Naive thymus-derived CD8-positive, alpha-beta T cell (primary cell): ENCODE measurements at places on chromosomes 11 and 22.
A peak's percentile ranks its signal among the peaks of the same experiment; 100 is the strongest.

- DNase-seq = no peak
These were observed 821 bp downstream of the CELF1 start for GRCh38 chr11:47552056-47552565.

GRCh38 chr11:70755410-70756158 is 357.3 kb downstream of the CTTN start:
- DNase-seq = peak; percentile 26

DNA sequence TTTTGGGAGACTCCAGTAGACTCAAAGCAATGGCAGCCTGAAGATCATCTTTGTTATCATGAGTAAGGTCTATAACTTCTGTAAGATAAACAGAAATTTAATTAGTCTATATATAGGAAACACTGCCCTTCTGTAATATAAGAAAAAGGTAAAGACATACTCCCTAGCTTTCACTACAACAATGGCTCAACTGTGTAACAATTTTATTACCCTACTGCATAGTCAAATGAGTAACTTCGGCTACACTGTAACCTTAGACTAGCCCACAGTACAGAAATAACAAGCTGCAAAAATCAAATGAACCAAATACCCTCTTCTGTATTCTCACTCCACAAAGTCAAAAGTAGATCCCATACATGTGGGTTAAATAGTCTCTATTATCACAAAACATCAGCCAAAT is 33.7 kb downstream of the USP28 start:
- DNase-seq = no peak

GRCh38 chr11:122815900-122816299 is 22.4 kb upstream of the CRTAM start:
- DNase-seq = no peak

GRCh38 chr11:94402355-94402754 is 1.1 kb upstream of the GPR83 start:
- DNase-seq = no peak
